ENCODE measurements at places on chromosomes 3 and 15. TPM values are rescaled to one million over a fixed set of nuclear protein-coding genes. Genes with fewer than 3 reads are reported as not detected.

The SUCLG2 gene
- total RNA-seq = 80.5 TPM

The SCAANT1 gene
- not detected for total RNA-seq

The KNG1 gene
- not detected for total RNA-seq

The AADACL2 gene
- not detected for total RNA-seq

The C2CD4B gene
- total RNA-seq = not detected

The PDE8A gene
- 17.3 TPM for total RNA-seq

The GPR176 gene
- total RNA-seq = 58.8 TPM

The CIDEC gene
- total RNA-seq = not detected

The SLITRK3 gene
- total RNA-seq = not detected

The SLC6A11 gene
- total RNA-seq = not detected

The SMCO1 gene
- not detected for total RNA-seq

Measured in bronchial smooth muscle cell (primary cell).